ENCODE measurements at places on chromosomes 1 and 21.

DNA sequence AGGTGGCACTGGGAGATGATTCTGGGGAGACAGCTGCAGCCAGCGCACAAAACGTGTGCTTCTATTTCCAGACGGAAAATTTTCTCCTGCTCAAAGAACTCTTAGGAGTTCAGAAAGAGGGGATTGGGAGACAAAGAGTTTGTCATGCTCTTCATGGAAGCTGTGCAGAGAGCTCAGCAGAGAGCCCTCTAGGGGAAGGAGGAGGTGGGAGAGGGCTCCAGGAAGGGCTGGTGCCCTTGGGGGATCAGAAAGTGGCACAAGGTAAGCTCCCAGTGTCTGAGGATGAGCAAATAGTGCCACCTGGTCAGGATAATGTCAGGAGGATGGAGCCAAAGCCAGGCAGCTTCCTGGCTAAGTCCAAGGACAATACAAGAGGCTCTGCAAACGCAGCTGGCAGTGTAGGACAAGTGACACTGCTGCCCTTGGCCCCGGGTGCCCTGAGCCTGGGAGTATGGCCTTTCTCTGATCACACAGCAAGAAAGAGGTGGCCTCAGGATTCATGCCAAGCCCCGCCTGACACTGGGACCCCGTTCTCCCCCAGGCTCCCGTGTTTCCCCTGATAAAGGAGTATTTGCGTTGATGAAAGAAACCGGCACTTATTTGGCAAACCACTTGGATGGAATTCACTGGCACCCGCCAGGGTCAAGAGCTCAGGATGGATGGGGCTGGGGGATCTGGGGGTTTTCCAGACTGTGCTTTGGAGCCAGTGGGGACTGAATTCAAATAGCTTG is 254.0 kb downstream of the PTPRU start:
- no peak for DNase-seq

DNA sequence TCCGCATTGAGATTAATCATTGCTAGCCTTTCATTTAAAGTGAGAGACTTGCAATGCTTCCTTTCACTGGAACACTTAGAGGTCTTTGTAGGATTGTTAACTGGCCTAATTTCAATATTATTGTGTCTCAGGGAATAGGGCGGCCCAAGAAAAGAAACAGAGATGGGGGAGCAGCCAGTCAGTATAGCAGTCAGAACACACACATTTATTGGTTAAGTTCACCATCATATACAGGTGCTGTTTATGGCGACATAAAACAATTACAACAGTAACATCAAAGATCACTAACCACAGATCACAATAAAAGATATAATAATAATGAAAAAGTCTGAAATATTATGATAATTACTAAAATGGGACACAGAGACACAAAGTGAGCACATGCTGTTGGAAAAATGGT is 29.4 kb downstream of the BARHL2 start:
- no peak for DNase-seq

DNA sequence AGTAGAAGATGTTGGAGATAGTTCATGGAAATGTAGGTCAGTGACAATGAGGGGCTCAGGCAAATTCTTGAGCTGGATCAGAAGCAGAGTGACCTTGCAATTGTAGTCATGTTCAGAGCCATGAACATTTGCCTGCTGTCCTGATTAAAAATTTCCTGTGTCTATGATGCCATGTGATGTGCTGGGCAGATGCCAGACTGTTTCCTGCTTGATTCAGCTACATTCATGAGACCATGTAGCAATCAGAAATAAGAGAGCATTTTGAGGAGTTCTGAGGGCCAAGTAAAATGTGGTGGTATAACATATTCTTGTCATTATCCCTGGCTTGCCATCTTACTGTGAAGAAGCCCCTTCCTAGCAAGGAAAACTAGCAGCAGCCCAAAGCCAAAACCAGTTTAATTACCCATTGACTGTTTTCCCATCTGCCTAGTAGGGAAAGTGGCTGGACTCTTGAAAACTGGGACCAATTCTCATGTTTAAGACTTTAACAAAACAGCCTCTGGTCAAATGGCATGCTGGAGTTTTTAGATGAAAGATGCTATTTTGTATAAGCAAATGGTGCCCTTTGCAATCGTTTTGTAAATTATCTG is 118.3 kb downstream of the NOS1AP start:
- no peak for DNase-seq

DNA sequence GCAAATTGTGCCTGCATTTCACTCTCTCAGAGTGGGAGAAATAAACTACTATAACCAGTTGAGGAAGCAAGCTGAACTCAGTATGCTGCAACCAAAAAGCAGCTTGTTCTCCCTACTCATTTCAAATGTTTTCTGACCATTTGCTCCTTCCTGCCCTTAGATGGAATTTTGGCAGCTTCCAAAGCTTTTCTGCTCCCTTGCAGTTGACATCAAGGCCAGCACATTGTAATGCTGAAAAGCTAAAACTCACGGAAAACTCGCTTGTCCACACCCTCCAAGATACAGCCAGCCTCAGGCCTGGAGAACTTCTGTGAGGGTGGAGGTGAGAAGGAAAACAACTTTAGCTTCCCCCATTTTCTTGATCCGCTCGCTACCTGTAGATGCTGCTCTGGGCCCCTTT is 5.0 kb upstream of the CHML start:
- no peak for DNase-seq

- no peak for DNase-seq
Observed at GRCh38 chr1:88701275-88701674, 17.2 kb downstream of the PKN2 start.

GRCh38 chr21:17853393-17854275 is 34.5 kb upstream of the C21orf91 start:
- no peak for DNase-seq

DNA sequence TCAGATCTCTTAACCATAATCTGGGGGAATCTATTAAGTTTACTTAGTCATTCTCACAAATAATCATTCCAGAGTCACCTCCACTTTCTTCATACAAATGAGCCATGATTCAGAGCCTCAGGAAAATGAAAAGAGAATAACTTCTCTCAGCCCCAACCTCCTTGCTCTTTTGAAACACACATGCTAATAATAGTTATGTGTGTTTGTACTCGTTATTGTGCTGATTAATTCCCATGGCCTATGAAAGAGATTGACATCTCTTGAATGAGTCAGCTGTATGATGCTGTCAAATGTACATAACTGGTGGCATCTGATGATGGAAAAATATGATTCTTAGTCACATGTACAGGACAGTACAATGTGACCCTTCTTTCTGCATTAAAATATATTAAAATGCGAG is 41.5 kb downstream of the DTL start:
- DNase-seq, result no peak

DNA sequence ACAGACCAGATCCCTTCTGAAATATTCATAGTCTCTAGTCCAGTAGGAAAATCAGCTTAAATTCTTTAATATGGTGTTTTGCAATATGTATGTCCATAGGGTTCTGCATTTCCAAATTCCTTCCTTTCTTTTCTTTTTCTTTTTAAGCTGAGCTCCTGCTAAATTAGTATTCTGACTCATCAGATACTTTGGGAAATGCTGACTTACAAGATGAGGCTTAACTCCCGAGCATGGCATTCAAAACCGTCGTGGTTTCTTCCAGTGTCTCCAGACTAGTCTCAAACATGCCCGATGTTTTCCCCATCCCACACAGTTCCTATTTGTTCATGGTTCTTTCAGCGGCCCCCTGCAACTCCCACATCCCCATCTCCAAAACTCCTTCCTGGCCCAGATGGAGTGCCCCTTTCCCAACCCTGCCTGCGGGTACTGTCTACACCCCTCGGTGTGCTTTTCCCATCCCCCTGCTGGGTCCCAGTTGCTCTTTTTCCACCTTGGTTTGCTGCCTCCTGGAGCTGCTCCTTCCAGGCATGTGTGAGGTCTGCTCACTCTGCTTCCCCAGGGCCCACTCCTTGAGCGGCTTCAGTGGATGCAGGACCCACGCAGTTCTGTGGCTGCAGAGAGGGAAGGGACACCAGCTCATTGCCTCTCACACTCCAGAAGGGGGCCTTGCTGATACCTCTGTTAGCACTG is 19.5 kb upstream of the ETV3 start:
- no peak for DNase-seq

- no peak for DNase-seq
Observed at GRCh38 chr1:58586271-58586670, 9.2 kb upstream of the TACSTD2 start.

DNA sequence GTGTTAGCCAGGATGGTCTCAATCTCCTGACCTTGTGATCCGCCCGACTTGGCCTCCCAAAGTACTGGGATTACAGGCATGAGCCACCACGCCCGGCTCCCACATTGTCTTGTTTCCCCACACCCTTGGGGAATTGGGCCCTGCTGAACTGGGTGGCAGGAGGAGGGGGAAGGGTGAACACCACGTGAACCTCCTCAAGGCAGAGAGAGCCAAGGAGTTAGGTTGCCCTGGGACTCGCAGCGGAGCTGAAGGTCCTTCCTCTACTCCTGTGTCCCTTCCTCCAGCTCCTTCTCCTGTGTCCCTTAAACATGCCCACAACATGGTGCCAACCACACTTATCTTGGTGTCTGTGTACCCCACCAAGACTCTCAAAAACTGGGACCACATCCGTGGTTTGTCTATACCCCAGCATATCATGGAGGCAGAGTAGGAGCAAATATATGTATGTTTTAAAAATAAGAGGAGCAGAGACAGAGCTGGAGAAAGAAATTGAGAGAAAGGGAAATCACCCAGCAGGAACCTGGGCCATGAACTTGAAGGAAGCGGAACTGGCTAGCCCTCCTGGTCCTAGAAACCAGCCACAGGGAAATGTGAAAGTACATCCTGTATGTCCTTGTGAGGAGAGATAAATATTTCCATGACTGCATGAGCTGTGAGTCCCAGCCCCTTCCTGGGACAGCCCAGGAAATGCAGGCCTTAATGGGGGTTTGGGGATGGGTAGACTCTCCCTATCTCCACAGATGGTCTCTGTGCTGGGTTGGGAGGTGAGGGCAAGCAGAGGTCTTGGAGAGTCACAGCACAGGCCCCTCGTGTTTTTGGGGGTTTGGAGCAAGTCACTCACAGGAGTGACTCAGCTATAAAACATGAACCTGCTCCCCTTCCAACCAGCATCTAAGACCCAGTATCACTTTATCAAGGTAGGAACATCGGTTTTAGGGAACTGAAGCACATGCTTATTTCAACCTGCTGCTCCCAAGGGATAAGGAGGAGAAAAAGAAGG is 9.4 kb upstream of the TAL1 start:
- no peak for DNase-seq

DNA sequence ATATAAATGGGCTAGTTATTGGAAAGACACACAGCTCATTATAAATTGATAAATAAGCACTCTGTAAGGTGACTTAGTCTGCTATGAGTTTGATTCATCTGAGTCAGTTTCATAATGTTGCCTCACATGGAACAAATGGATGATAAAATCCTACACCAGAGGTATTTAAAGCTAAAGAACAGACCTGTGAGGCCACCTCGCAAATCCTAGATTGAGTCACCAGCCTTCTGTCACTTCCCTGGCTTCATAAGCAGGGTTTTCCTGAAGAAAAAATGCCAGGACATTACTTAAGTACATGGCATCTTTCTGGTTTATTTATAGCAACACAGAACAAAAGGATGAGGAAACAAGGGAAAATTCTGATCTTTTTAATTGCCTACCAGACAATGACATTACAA is 18.4 kb downstream of the CD2 start:
- no peak for DNase-seq

- no peak for DNase-seq
Observed at GRCh38 chr1:22969304-22969709, 3.4 kb downstream of the LACTBL1 start.

GRCh38 chr1:5611851-5612250 is 380.4 kb downstream of the NPHP4 start:
- DNase-seq, result no peak

DNA sequence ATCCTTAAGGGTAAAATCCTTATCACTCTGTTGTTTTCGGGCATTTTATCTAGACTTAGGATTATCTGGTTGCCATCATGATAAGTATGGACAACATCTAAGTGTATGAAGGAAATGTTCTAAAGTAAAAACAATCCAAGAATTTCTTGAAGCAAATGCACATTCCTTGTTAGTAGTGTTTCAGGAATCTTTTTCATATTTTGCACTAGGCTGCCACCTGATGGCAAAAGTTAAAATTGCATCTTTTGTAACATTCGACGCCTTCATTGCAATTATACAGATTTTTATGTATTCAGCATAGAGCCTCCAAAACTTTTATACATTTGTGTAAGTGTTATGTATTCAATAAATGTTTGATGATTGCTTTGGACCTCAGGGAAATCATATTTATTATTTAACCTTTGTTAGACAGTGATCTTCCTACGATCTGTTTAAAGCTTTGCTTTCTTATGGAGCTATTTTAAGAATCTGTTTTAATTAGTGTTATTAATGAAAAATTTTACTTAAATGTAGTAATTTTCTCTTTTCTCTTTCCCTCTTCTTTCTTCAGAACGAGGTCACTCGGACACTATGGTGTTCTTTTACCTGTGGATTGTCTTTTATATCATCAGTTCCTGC is 49.4 kb upstream of the KIAA1614 start:
- DNase-seq, result no peak

DNA sequence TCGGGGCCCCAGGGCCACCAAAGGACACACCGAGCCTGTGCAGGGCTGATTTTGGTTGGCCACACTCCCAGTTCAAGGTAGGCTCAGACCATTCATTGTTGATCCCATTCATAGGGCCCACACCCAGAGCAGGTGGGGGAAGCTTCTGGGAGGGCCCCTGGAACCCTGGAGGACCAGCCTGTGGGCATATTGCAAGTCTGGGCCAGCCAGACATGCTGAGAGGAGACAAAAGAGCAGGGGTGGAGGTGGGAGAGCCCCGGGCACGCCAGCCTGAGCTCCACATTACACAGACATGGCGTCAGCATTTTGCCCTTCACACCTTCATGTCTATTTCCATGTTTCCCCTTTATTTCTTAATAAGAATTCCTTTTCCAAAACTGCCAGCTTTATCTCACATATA is 25.7 kb downstream of the PMVK start:
- DNase-seq, result no peak

DNA sequence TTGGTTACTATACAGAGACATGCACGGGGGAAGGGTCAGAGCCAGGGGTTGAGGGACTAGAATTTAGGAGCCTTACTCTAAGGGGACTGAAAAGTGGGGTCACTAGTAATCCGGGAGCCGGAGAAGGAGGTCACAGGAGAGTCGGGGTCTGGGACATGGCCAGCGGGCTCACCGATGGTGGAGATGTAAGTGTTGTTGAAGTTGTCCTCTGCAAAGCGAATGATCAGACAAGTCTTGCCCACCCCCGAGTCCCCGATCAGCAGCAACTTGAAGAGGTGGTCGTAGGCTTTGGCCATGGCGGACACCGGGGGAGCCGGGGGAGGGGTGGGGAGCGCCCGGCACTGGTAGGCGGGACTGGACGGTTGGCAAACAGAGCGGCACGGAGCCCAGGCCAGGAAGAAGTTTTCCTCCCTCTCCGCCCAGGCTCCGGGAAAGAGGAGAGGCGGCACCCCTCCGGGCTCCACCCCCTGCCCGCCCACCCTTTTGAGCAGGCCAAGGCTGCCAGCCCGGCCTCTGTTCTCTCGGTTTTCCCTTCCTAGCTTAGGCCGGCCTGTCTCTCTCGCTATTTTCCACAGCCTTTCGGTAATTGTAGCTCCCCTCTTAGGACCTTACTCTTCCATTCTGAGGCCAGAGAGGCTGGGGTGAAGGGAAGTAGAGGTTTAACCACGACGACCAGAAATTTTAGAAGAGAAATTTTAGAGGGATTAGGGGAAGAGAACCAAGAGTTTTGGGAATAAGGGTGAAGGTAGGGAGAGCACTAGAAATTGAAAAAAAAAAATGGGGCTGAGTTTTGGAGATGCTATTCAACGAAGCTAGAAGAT is at the start of gene RAB13:
Gene RAB13, minus strand, starts transcription at position 399 of the 821 bp plus-strand sequence. Its CDS starts 103 bp downstream, at position 296.
- DNase-seq, result no peak

All from stimulated activated CD8-positive, alpha-beta memory T cell treated with anti-CD3 and anti-CD28 coated beads, Interleukin-2, amount 100 ng/mL, for 1 hour (primary cell).